Substantia nigra (tissue), 51 donors: ENCODE measurements at places on chromosomes 3 and 15.

- DNase-seq, result no peak
Measured at GRCh38 chr3:68336042-68336441, 596.3 kb downstream of the TAFA4 start.

DNA sequence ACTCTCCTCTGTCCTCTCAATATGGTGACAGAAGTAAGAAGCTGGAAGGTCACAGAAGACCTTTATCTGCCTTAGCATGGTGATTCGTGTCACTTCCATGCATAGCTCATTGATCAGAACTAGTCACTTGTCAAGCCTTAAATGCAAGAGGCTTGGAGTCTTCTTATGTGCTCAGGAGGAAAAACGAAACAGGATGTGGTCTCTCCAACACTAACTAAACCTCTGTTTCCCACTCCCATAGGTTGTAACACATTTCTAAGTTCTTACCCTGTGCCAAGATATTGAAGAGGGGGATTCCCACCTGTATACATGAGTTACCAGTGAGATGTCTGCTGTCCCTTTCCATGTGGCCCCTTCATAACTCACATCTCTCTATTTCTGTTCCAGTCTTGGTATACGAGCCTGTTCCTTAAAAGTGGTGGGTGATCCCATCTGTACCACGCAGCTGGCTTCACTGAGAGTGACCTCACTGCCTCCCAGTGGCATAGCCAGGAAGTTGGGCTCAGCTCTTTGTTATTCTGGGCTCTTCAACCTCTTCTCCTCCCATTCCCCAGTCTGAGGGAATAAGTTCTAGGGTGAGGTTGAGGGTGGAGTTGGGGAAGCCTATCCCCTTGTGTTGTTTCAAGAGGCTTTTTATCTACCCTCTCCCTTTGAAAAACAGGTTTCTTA lies 203.2 kb upstream of the PPP2R3A start:
- no peak for DNase-seq

DNA sequence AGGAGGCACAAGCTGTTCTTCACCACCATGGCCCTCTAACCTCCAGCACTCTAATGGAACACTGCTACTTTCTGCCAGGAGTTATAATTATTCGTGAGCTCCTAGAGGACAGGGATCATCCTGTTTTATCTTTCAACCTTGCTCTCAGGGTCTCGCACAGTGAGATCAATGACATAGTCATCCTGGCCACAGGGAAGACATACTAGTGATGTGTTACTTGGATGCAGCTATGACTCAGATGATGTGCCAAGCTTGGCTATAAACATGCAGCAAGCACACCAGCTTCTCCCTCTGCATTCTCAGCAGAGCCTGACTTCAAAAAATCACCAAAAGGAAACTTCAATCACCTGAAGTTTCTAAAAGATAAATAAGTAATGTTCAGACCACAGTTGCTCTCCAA lies 203.8 kb upstream of the HES1 start:
- DNase-seq, result no peak

GRCh38 chr3:152192050-152192449 lies 76.7 kb upstream of the MBNL1 start:
- DNase-seq, result no peak

DNA sequence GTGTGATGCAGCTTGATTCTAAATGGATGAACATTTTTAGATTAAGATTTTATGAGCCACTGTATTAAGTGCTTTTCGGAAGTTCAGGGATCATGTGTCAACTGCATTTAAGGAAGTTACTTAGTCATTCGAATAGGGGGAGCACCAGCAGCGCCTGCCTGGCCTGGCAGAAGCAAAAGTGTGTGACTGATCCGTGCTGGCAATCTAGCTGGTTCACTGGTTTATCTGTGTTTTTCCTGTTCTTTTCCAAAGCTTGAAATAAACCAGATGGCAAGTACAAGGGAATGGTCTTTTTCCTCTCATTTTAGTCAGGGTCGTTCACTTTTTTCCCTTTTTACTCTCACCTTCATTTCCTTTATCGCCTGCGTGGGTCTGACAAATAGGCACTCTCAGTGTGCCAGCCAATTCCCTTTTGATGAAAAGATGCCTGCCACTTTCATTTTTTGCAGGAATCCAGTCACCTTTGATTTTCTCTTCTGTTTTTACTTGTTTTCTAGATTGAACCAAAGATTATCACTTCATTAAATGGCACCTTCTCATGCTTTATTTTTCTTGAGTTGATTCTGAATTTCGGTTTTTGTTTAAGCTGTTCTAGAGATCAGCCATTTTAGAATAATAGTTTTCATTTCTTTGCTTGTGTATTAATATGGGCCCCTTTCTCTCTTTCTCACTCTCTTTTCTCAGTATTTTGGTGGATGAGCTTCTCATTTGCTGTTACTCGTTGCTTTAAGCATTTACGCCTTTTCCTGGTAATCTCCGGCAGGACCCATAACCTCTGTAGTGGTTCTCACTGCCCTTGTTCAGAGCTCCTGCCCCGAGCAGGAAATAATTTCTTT lies 2.8 kb downstream of the ABHD2 start:
- DNase-seq, result peak; percentile 38

GRCh38 chr15:61500951-61501620 lies 272.0 kb upstream of the RORA start:
- no peak for DNase-seq

DNA sequence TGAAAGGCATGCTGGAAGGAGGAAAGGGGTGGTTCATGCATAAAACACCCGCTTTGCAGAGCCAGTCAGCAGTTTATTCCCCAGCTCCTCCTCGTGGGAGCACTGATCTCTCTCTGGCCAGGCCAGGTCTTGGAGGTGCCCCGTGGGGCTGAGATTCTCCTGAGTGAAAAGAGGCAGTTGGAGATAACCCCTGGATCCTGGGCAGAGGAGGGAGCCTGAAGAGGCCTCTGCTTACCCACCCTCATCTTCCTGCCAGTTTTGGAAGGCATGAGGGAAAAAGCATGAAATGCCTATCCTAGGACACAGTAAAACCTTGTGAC lies 108.3 kb downstream of the SEMA5B start:
- no peak for DNase-seq

- DNase-seq, result no peak
Measured at GRCh38 chr15:70125605-70126004, 27.9 kb upstream of the TLE3 start.

GRCh38 chr15:63107895-63108546 lies 13.6 kb upstream of the LACTB start:
- no peak for DNase-seq

DNA sequence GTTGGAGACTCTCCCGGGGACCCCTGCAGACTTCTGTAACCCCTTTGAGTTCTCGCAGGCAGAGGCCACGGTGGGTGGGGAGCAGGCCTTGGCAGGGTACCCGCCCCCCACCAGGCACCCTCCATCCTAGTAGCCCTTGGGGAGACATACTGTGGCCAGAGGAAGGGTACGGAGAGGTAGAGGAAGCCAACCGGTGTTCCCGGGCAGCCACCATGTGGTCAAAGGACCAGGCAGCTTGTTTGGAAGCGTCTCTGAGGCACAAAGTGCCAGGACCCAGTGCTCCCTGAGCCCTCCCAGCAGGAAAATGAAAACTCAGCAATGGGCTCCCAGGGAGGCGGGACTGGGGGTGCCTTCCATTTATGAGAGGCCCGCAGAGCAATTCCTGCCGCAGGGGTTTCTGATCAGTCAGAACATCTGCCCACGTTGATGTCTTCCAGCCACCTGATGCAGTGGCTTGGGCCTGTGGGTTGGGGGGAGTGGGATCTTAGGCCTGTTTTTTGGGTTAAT lies 53.0 kb upstream of the CGNL1 start:
- no peak for DNase-seq

- no peak for DNase-seq
Measured at GRCh38 chr3:195208631-195209030, 62.3 kb downstream of the XXYLT1 start.

DNA sequence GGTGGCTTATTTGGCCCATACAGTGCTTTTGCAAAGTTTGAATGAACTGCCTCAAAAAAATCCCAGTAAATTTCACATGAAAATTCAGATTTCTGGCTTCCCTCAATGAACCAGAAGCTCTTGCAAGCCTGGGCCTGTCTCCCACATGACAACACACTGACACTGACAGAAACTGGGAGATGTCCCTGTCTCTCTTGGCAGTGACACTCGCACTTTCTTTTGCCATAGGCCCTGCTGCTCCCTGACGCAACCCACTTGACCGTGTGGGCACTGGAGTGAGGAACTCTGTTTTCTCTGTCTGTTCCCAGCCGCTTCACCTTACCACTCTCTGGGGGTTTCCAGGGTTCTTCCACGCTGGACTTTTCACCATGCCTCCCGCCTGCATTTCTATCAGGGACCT lies 524.5 kb downstream of the SHQ1 start:
- no peak for DNase-seq

- no peak for DNase-seq
Measured at GRCh38 chr15:80584561-80584964, 110.5 kb upstream of the ABHD17C start.

DNA sequence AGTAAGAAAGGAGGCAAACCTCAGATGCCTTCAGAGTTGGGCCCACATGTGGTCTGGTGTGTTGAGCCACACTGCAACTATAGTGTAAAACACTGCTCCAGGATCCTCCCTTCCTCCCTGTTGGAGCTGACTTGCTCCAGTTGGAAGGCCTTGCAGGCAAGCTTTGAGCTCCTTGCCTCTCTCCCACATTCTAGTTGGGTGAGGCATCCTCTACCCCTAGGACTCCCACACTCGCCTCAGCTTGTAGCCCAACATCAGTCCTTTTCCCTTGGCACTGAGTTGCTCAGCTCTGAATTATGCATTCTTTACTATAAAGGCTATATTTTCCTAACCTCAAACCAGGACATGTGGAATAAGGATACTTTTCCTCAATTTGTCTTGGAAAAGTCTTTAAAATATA lies 143.9 kb downstream of the NECTIN3 start:
- DNase-seq, result no peak

GRCh38 chr3:128813097-128813496 lies 66.3 kb upstream of the ACAD9 start:
- DNase-seq, result no peak

DNA sequence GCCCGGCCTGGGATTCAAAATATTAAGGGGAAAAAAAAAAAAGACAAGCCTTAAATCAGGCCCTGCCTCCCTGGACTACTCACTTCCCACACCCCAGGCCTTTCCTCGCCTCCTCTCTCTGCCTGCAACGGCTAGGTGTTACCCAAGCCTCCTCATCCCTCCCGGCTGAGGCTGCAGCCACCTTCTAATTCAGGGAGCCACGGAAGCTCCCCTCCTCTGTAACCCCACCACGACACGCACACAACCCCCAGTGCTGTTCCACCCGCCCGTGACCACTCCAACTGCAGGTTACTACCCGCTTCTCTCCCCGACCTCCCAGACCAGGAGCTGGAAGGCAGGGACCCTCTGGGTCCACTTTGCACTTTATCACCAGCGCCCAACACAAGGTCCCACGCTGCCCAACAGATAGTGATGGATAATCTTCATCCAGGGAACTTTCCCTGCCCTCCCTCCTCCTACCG lies 936 bp downstream of the KIF7 start:
- DNase-seq, result no peak

DNA sequence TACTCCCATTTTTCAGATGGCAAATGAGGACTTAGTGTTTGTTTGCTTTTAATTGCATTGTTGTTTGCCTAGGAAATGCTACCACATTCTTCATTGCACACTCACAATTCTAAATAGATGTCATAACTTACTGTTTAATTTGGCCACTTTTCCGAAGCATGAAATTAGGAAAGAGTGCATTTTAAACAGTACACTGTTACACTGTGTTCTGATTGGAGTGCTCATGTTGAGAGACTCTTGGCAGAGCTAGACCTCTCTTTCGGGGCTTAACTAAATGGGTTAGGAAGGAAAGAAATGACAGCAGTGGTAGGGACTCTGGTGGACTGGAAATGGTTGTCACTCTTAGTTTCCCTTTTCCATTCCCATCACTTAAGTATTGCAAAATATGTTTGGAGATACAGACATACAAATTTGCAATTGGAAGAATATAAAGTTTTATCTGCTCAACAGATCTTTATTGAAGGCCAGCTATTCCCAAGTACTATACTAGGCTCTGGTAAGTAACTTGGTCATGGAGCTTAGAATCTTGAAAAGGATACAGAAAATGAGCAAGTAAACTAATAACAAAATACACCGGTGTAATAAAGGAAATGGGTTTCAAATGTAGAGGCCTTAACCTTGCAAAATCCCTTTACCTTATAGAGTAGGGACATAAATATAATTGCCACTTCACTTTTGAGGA lies 90.2 kb downstream of the DCUN1D1 start:
- no peak for DNase-seq

DNA sequence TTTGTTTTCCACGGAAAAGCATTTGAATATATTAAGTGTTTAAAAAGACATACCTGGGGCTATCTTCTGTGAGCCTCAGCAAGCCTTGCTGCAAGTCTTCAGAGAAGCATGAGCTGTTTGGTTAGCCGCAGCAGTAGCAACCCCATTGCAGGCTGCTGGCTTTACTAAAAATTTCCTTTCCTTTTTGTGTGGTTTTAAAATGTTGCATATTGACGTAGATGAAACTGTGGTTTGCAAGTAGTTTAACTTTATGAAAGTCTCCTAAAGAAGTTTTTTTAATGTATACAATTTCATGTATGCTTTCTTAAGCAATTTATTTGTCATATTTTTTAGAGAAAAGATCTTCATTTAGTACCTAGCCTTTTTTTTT lies at the start of gene GPR171:
GPR171 (minus strand) TSS at position 166 of the 370 bp plus-strand sequence. CDS start 3,830 bp downstream, outside the sequence.
- DNase-seq, result no peak

- DNase-seq, result no peak
Measured at GRCh38 chr3:18648868-18649462, 223.8 kb upstream of the SATB1 start.

DNA sequence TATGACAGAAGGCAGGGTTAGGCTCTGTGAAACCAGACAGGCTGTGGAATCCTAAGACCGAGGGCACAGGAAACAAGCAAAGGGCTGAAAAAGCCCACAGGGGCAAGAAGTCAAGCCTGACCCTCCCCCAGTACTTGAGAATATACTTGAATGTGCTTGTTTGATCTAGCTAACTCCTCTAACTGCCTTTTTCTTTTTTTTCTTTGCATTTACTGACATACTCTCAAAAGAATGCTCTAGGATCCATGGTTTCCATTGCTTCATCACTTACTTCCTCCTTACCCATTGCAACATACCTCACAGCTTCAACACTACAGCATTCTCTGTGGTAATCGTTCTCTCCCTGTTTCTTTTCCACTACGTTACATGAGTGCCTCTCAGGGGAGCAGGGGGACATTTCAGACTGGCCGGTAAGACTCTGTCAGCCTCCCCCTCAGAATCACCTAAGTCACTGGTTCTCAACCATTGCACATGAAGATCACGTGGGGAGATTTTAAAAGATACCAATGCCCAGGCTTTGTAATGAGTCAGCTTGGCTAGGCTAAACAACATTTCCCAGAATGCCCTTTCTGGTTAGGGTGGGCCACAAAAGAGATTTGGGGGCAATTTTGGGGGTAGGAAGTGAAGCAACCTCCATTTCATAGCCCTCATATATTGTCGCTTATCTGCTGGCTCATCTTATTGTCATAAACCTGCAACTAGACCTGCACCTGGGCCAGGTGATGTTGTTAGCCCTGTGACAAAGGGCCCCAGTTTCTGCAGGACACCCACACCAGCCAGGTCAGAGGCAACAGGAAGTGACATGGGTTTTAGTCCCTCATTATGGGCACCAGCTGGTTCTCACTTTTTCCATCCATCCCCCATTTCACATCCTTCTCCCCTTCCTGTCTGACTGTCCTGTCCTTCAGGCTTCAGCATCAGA lies 24.6 kb upstream of the RSL24D1 start:
- DNase-seq, result no peak

- DNase-seq, result no peak
Measured at GRCh38 chr3:171839270-171839669, 3.9 kb upstream of the TMEM212 start.

- no peak for DNase-seq
Measured at GRCh38 chr3:98734735-98735134, 28.4 kb upstream of the ST3GAL6 start.

- DNase-seq, result no peak
Measured at GRCh38 chr3:157588386-157589060, 85.3 kb upstream of the VEPH1 start.

- no peak for DNase-seq
Measured at GRCh38 chr15:69017978-69018377, 3.5 kb downstream of the NOX5 start.
